Non-pigmented ciliary epithelial cell (primary cell): ENCODE measurements at places on chromosomes 11 and 22.
A peak's percentile ranks its signal among the peaks of the same experiment; 100 is the strongest.

DNA sequence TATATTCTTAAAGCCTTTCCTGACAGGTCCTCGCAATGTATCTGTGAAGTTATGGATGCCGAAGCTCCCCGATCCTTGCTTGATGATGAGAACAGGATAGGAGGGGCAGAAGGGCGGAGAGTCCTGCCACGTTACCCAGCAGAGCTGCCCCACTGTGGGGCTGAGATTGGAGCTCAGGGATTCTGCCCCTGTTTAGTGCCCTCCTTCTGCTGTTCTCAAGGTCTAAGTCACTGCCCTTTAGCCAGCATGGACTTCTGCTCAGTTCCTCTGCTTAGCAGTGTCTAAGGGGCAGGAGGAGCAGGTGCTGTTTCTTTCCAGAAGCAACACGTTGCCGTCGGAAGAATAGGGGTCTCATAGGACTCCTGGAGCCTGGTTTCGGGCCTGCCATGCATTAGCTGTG is 164.2 kb upstream of the B3GAT1 start:
- no peak for DNase-seq

DNA sequence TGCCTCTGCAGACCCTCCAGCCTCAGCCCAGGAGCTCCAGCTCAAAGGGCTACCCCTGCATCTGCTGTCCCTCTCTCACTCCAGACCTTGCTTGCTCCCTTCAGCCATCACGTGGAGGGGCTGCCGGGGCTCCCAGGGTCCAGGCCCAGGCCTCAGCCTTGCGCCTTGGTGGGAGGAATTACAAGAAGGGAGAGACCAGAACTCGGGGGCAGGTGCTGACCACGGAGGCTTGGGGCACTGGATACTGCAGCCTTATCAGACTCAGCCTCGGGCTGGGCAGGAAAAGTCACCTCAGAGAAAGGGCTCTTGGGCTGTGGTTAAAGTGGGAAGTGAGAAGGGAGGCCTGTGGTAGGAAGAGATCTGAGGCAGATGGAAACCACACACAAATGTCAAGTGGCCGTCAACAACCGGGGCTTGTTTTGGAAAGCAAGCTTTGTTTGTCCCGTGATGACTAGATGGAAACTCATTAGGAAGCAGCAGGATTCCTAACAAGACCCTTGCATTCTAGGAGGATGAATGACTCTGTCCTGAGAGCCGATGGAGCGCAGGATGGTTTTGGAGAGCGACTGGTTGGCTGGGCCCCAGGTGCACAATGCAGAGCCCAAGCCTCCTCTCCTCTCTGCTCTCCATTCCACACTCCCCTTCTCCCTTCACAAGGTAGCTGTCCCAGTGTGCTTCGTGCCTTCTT is 1321.7 kb downstream of the TBC1D22A start:
- DNase-seq, result no peak

DNA sequence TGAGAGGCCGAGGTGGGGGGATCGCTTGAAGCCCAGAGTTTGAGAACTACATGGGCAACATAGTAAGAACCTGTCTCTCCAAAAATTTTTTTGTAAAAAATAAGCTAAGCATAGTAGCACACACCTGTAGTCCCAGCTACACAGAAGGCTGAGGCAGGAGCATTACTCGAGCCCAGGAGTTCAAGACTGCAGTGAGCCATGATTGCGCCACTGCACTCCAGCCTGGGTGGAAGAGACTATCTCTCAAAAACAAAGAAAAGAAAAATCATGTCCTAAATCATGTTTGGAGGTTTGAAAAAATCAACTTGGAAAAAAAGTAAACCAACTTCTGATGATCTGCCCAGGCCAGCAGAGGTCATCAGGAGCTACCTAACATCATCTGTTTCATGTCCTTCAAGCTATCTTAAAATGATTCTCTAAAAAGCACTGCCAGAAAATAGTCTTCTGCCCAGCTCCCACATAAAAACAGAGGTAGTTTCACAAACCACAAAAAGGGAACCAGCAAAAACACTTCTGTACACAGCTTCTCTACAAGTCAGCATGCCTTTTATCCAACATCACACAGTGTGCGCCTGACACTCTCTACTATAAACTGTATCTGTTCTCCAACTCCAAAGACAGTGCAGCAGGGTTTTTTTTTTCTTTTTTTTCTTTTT is 165.0 kb downstream of the SOX6 start:
- no peak for DNase-seq

DNA sequence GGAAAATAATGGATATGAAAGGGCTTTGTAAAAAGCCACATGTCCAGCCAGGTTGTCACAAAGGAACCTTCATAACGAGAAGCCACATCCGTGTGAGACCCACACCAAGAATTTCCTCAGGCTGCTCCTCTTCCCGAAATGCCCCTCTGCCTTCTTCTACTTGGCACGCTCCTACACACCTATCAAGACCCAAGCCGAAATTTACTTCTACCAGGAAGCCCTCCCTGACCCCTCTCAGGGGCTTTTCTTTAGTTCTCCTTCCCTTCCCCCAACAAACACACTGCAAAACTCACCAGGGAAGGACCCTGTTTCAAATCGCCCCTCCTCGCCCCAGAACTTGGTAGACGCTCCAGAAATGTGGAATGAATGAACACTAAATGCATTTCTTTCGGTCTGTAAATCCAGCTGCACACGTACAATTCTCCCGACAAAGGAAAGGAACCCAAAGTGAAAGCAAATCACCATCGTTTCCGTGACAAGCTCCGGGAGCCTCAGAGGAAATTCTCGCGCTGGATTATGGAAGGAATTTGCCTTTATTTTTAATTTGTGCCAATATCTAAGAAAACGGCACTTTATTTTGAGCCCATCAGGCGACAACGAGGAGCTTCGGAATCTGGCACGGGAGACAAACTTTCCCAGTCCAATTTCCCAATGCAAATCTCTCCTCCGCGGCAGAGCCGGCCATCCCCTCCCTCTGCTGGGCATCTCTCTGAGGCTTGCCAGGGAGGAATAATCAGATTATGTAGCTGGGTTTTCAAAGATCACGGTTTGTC is 13.2 kb upstream of the SHISAL1 start:
- DNase-seq, result no peak

- DNase-seq, result peak; percentile 26
Observed at GRCh38 chr11:23123753-23124152, 263.5 kb upstream of the CCDC179 start.

GRCh38 chr11:393219-394033 is 583 bp upstream of the PKP3 start:
- no peak for DNase-seq

GRCh38 chr11:68684385-68685356 is at the start of gene GAL:
Gene GAL (plus strand): TSS chr11:68684544. CDS start chr11:68684924, 380 bp downstream.
- DNase-seq, result no peak

GRCh38 chr22:43740587-43741270 is 71.4 kb downstream of the EFCAB6 start:
- no peak for DNase-seq

GRCh38 chr22:37121887-37122591 is 12.5 kb upstream of the TMPRSS6 start:
- DNase-seq, result no peak

- DNase-seq, result peak; percentile 88
Observed at GRCh38 chr11:8917157-8917825, 6.3 kb downstream of the AKIP1 start.

GRCh38 chr22:30591191-30591587 is 521 bp downstream of the PES1 start:
- no peak for DNase-seq

DNA sequence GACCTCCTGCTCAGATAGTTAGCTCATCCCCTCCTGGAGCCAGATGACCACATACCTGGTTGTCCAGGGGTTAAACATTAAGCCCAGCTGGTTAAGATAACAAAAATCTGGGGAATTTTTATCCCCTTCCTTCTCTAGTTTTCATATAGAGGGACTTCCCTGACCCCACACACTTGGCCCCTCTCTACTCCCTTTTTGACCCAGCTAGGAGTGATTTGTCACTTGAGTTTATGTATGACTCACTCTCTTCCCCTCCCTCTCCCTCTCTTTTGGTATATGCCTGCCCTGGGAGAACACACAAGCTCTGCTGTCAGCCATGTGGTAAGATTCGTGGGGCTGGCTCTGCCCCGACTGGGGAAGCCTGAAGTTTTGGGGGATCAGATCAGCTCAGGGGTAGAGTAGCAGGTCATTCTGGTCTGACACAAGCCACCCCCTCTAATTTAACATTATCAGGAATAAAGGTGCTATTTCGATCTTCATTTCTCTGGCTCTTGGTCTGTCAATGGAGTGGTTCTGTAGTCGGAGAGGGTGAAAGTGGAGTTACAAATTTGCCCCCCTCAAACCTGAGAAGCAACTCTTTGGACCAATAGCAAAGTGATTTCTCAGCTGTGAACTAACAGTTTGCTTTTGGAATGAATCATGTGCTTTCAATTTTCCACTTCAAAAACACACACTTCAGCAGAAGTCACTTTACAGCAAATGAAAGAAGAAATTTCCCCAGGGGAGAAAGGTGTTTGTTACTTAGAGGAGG is 415.3 kb upstream of the CADM1 start:
- no peak for DNase-seq

- DNase-seq, result no peak
Observed at GRCh38 chr11:17563231-17563646, 16.2 kb downstream of the OTOG start.

DNA sequence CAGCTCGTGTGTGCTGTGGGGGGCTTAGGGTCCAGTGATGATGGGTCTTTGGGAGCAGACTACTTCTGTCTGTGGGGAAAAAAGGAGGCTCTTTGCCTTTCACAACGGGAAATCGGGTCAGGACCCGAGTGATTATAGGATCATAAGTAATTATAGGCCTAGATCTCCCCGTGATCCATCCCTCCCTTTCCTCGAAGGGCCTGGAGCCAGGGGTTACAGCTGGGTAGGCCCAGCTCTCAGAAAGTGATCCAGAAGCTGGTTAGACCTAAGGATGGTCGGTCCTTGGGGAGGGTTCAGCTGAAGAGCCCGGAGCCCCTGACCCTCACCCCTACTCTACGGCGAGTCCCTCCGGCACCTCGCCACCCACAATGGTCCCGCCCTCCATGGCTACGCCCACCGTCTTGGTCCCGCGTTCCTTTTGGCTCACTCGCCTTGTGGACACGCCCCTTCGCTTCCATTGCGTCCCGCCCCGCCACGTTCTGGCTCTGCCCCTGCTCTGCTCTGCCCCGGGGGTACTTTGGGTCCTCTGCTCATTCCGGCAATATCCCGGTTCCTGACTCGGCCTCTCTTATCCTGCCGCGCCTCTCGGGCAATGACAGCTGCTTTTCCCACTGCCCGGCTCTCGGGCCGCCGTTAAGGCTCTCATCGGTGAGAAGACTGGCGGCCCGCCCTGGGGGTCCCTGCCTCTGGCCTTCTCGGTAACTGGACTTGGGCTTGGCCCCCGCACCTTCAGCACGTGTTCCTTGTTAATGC is 5.0 kb downstream of the IGSF22 start:
- DNase-seq, result no peak

GRCh38 chr11:67666676-67667489 is 7.5 kb downstream of the ALDH3B2 start:
- no peak for DNase-seq

DNA sequence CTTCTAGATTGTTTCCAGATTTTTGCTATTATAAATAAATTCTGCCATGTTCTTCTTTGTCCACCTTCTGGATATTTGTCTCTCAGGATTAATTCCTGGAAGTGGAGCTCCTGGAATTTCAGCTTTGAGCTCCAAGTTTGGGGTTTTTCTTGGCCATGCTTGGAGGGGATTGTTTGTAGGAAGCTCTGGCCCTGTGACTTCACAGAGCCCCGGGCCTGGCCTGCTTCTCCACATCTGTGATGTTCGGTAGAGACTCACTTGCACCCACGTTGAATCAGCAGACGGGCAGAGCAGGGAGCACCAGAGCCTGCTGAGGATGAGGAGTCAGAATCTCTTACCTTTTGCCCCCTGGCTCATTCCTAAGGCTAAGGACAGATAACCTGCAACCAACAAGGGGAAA is 35.7 kb downstream of the LRRC32 start:
- no peak for DNase-seq
